ENCODE measurements at places on chromosomes 16 and 17.

DNA sequence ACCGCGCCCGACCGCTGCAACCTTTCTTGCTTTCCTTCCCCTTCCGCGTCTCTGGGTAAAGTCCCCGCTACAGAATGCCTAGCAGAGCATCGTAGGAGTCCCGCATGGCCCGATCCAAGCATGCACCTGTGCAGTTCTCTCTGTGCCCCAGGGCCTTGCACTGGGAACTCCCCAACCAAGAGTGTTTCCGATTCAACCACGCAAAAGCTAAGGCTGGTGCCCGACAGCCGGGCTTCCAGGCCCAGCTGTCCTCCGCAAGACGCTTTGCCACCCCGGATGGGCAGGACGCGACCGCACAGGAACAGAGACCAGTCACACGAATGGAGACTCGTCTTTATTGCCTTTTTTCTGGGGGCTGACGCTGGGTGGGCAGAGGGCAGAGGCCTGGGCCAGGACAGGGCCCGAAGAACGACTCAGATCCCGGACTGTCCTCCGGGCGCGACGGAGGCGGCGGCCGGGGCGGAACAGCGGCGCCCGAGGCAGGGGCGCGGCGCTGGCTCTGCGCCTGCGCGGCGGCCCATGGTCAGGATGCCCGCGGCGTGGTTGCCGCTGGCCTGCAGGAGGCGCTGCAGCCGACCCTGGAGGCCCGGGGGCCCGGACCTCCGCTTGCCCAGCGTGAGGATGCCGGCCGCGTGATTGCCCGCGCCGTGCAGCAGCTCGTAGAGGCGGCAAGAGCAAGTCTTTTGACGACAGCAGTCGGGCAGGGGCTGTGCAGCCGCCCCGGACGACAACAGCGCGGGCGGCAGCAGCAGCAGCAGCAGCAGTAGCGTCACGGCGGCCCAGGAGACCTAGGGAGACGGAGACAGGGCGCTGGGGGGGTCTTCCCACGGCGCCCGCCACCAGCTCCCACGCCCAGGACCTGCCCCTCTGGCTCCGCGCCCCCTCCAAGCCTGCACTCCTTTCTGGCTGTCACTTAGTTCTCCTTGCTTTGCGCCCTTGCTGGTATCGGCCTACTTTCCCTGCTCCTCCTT is 1.2 kb downstream of the HCRT start:
- DNase-seq, result peak; percentile 45

- DNase-seq, result no peak
These were observed 120.9 kb downstream of the BCAS3 start for GRCh38 chr17:60798576-60798975.

- no peak for DNase-seq
These were observed 155.4 kb upstream of the FOXF1 start for GRCh38 chr16:86354641-86355513.

DNA sequence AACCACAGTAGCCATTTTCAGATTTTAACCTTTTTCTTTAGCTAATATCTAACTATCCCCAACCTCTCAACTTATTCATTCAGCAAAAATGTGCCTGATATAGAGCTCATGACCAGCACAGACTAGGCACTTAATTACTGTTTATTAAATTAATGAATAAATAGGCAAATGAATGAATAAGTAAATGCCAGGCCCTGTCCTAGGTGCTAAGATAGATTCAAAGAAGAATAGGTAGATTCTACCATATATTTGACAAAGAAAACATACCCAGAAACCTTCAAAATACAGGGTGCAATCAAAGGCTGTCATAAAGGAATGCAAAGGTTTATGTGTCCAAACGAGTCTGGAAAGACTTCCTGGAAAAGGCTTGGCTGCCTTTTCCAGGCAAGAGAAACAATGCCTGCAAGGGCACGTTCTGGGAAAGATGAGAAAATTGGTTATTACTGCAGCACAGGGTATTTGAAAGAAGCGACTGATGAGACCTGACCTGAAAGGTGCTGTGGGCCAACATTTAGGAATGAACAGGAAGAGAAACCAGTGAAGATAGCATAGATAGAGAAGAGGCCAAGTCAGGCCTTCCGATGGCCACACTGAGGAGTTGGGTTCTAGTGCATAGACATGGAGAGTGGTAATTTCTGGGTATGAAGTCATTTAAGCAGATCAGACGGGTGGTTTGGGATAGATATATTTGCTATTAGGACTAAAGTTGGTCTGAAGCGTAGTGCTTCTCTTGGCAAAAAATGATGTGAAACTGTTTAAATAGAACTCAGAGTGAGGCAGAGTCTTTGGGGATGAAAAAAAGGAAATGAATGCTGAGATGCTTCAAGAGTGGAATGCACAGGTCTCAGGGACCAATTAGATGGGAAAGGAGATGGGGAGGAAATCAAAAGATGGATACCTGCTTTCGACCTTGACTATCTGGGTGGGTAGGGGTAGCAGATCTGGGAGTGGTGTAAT is 11.4 kb upstream of the CCL2 start:
- DNase-seq, result no peak

- DNase-seq, result no peak
These were observed 118.8 kb downstream of the AXIN2 start for GRCh38 chr17:65442691-65443090.

DNA sequence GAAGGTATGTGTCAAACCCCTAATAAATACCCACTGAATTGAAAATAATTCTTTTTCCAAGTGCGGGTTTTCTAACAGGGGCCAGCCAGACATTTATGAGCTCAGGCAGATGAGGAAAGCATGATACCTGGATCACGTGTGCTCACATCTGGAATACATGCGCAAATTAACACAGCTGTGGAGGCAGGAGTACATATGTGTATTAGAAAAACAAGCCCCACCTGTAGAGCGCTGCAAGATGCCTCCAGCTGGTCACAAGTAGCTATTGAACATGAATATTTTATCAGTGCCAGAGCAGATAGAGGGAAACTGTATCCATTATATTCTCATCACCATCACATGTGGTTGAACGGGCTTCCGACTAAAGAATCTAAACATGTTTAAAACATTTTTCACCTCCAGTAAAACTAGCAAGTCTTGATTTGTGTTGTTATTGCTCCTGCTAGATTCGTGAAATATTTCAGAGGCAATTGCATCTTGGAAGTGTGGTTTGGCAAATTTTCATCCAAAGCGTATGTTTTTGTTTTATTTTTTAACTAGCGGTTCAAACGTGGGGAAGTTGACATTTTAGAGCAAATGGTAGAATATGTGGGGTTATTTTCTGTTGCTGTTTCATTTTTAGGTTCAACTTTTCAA is 482.8 kb downstream of the CDH13 start:
- DNase-seq, result no peak

DNA sequence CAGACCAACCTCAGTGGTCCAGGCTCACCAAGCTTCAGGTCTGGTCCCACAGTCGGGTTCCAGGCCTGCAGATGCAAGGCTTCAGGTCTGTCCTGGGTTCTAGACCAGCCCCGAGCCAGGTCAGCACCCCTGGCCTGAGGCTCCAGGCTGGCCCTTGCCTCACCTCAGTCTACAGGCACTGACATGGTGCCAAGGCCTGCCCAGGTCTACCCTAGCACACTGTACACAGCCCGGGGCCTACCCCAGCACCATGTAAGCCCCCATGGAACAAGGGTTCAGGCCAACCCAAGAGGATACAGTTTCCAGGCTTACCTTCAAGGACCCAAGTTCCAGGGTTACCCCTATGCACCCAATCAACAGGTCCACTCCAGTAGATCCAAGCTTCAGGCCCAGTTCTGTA is 26.8 kb downstream of the ZFP1 start:
- DNase-seq, result no peak

GRCh38 chr16:86663685-86664521 is 85.6 kb downstream of the FOXL1 start:
- DNase-seq, result no peak

- DNase-seq, result no peak
These were observed 17.8 kb downstream of the GJC1 start for GRCh38 chr17:44812263-44812662.

GRCh38 chr16:65889533-65889966 is 476.9 kb upstream of the CDH5 start:
- no peak for DNase-seq
